ENCODE measurements at places on chromosomes 7 and 10. TPM values are rescaled to one million over a fixed set of nuclear protein-coding genes. Genes with fewer than 3 reads are reported as not detected.
A peak's percentile ranks its signal among the peaks of the same experiment; 100 is the strongest.

The CDHR3 gene
- total RNA-seq, result 3.8 TPM

- DNase-seq, result no peak
- H3K27ac ChIP-seq, result no peak overlapping the region
- no peak overlapping the region for H3K4me3 ChIP-seq
These were observed 11.3 kb upstream of the PRXL2A start for GRCh38 chr10:80397014-80397413.

DNA sequence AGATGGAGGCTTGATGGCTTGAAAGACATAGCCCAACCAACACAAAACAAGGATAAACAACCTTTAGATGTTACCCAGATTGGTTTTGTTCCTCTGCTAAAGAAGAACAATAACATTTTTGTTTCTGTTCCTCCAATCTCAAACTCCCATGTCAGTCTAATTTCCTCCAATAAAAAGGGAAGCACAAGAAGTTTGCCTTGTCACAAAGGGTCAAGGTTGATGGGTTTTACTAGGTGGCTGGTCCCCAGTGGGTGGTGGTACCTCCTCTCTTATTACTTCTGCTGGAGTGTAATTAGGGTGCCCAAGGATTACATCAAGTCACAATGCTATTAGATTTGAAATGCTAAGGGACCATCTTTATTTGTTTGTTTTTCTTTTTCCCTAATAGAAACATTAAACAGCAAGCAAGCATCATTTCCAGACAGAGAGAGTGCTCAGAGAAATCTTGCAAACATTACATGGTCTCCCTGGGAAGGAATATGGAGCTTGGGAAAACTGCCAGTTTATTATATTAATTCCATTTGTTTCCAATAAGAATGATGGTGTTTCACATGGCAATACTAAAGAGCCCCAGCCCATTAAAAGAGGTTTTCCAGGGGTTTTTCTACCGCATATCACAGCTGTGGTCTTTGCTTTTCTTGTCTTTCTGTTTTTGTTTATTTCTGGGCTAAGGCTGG lies 78.3 kb upstream of the AOAH start:
- H3K4me1 ChIP-seq, result no peaks in the 10 kb centered on the region
- no peaks in the 10 kb centered on the region for H3K27me3 ChIP-seq
- no peak for DNase-seq
- no peaks in the 10 kb centered on the region for H3K36me3 ChIP-seq
- H3K4me3 ChIP-seq, result no peak overlapping the region

The SPAG6 gene
- 0.29 TPM for total RNA-seq

GRCh38 chr7:94933256-94933990 lies 26.0 kb downstream of the PPP1R9A start:
- no peaks in the 10 kb centered on the region for H3K27me3 ChIP-seq
- DNase-seq, result no peak
- no peaks in the 10 kb centered on the region for H3K36me3 ChIP-seq
- H3K4me3 ChIP-seq, result no peak overlapping the region
- no peaks in the 10 kb centered on the region for H3K4me1 ChIP-seq
- no peak overlapping the region for H3K27ac ChIP-seq

- H3K27me3 ChIP-seq, result no peaks in the 10 kb centered on the region
- H3K4me1 ChIP-seq, result no peaks in the 10 kb centered on the region
- no peak for DNase-seq
- H3K36me3 ChIP-seq, result peaks cover 12% of the 10 kb centered on the region
- H3K4me3 ChIP-seq, result no peak overlapping the region
- H3K27ac ChIP-seq, result no peak overlapping the region
These were observed 97.9 kb downstream of the ANKIB1 start for GRCh38 chr7:92343714-92344113.

- 0 out of 2 replicates have a peak, but pooled peaks cover 6% of the 10 kb centered on the region for H3K36me3 ChIP-seq
- DNase-seq, result no peak
- no peak overlapping the region for H3K4me3 ChIP-seq
- no peaks in the 10 kb centered on the region for H3K27me3 ChIP-seq
- H3K4me1 ChIP-seq, result no peaks in the 10 kb centered on the region
These were observed 305.0 kb upstream of the LRGUK start for GRCh38 chr7:133822001-133822641.

The FAM25G gene
- not detected for total RNA-seq

- H3K27me3 ChIP-seq, result no peaks in the 10 kb centered on the region
- H3K36me3 ChIP-seq, result no peaks in the 10 kb centered on the region
- H3K4me3 ChIP-seq, result no peak overlapping the region
- H3K4me1 ChIP-seq, result no peaks in the 10 kb centered on the region
- no peak for DNase-seq
These were observed 99.3 kb upstream of the SHH start for GRCh38 chr7:155911471-155912105.

GRCh38 chr7:7662527-7662926 lies 22.0 kb downstream of the UMAD1 start:
- DNase-seq, result peak; percentile 65
- H3K27me3 ChIP-seq, result no peaks in the 10 kb centered on the region
- no peak overlapping the region for H3K27ac ChIP-seq
